Retina (tissue), 1 donor: ENCODE measurements at places on chromosomes 6 and 20.

- no peak for DNase-seq
Measured at GRCh38 chr6:52893803-52894202, 15.7 kb downstream of the GSTA3 start.

- no peak for DNase-seq
Measured at GRCh38 chr20:45946149-45946970, 11.9 kb downstream of the PCIF1 start.

- DNase-seq: no peak
Measured at GRCh38 chr6:131948692-131949619, 2.2 kb downstream of the CCN2 start.

GRCh38 chr20:57064836-57065235, 201.6 kb downstream of the BMP7 start:
- no peak for DNase-seq

- DNase-seq: no peak
Measured at GRCh38 chr6:38024908-38025307, 205.4 kb downstream of the ZFAND3 start.
